Nephron progenitor cell (in vitro differentiated cells): ENCODE measurements at places on chromosomes 2 and 18.

DNA sequence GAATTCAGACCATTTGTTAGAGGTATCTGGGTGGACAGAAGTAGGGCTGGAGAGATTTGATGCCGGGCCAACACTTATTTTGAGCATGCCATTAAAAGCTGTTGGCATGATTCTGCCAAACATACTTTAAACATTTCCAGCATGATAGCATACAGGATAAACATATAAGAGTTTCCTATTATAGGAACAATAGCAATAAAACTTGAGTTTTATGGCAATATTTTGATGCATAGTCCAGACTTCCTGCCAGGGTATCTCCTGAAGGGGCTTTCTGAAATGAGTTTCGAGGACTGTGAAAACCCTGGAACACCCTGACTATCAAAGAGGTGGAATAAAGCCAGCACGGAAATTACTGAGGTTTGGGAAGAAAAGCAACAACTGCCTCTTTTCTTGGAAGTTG is 1398.0 kb upstream of the NXPH2 start:
- no peak overlapping the region for H3K27ac ChIP-seq
- H3K36me3 ChIP-seq = no peaks in the 10 kb centered on the region
- peaks cover 5% of the 10 kb centered on the region for H3K27me3 ChIP-seq
- no peaks in the 10 kb centered on the region for H3K4me1 ChIP-seq
- no peak for DNase-seq

DNA sequence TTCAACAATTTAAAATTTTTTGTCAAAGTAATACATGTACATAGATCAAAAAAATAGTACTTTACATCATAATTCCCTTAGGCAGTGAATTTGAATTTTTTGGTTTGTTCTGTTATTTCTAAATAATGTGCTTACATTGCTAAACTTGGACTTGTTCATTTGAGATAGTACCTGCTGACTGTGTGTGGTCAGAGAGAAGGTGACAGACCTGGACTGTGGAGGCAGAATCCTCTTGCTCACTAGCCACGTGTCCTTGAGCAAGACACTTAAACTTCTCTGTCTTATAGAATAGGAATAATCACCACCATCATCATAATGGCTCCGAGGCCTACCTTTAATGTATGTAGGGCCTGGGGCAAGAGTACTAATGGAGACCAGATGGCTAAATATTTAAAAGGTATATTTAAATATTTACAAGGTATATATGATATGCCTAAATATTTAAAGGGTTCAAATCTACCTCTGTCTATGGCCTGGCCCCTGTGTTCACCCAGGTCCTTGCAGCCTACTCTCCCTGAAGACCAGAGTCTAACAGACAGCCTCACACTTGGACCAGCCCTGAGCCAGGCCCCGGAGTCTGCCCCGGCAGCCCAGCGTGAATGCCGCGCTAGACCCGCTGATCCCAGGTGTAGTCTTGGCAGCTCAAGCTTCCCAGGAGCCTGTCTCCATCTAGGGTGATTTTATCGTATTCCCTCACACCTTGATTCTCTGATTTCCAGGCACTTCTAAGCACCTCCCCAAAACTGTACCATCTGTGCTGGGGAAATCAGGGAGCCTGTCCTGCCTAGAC is 33.5 kb downstream of the ZNF532 start:
- peaks cover 64% of the 10 kb centered on the region for H3K36me3 ChIP-seq
- no peaks in the 10 kb centered on the region for H3K27me3 ChIP-seq
- no peak for DNase-seq
- H3K4me1 ChIP-seq = peaks cover 63% of the 10 kb centered on the region
- peak overlapping the region; percentile 84 for H3K27ac ChIP-seq
- H3K4me3 ChIP-seq = no peak overlapping the region

- no peak overlapping the region for H3K27ac ChIP-seq
- H3K36me3 ChIP-seq = peaks cover 59% of the 10 kb centered on the region
- no peaks in the 10 kb centered on the region for H3K27me3 ChIP-seq
- H3K4me1 ChIP-seq = peaks cover 22% of the 10 kb centered on the region
- H3K4me3 ChIP-seq = no peak overlapping the region
Measured at GRCh38 chr2:180990337-180990736, 9.9 kb downstream of the UBE2E3 start.

GRCh38 chr2:8043295-8043694 is 638.6 kb upstream of the ID2 start:
- no peak overlapping the region for H3K4me3 ChIP-seq
- H3K27me3 ChIP-seq = peaks cover 6% of the 10 kb centered on the region
- H3K36me3 ChIP-seq = peaks cover 4% of the 10 kb centered on the region
- H3K4me1 ChIP-seq = no peaks in the 10 kb centered on the region
- H3K27ac ChIP-seq = no peak overlapping the region

GRCh38 chr2:147867050-147867449 is 22.2 kb downstream of the ACVR2A start:
- no peak for DNase-seq
- H3K4me1 ChIP-seq = peaks cover 8% of the 10 kb centered on the region
- peaks cover 5% of the 10 kb centered on the region for H3K36me3 ChIP-seq
- no peak overlapping the region for H3K4me3 ChIP-seq
- no peak overlapping the region for H3K27ac ChIP-seq

- H3K4me3 ChIP-seq = no peak overlapping the region
- H3K36me3 ChIP-seq = peaks cover 3% of the 10 kb centered on the region
- no peak overlapping the region for H3K27ac ChIP-seq
- DNase-seq = no peak
Measured at GRCh38 chr18:35422237-35422636, 45.1 kb upstream of the ZNF396 start.

- H3K27ac ChIP-seq = no peak overlapping the region
- H3K36me3 ChIP-seq = peaks cover 34% of the 10 kb centered on the region
- no peak for DNase-seq
- peaks cover 3% of the 10 kb centered on the region for H3K27me3 ChIP-seq
- H3K4me3 ChIP-seq = no peak overlapping the region
Measured at GRCh38 chr2:60899892-60900249, 18.5 kb downstream of the REL start.
